ENCODE measurements at places on chromosomes 1 and 21. TPM values are rescaled to one million over a fixed set of nuclear protein-coding genes. Genes with fewer than 3 reads are reported as not detected.

ESRRG gene
- 0.02 TPM for total RNA-seq

AMY1C gene
- total RNA-seq, result not detected

SRGAP2C gene
- 18.0 TPM for total RNA-seq

GRCh38 chr1:94125551-94126514 is 4.9 kb upstream of the ABCA4 start:
- DNase-seq, result no peak

DNA sequence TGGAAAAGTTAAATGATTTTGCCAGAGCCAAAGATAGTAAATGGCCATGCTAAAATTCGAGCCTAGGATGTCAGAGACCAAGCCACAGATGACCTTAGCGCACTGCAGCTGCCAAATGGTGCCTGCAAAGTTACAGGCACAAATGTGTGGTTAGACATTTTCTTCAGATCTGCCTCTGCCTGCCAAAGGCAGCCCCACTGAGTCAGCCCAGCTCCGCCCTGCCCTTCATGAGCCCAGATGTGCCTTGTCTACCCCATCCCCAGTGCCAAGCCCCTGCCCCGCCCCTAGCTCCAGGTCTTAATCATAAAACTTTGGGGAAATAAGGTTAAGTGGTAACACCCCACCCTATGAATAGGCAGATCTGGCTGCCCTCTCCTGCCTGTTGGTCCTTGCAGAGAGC is 105.9 kb downstream of the DTL start:
- no peak for DNase-seq

GRCh38 chr1:92587445-92587844 is 100.7 kb upstream of the GFI1 start:
- no peak for DNase-seq

GRCh38 chr1:49197081-49197480 is 420.4 kb upstream of the BEND5 start:
- no peak for DNase-seq

DNA sequence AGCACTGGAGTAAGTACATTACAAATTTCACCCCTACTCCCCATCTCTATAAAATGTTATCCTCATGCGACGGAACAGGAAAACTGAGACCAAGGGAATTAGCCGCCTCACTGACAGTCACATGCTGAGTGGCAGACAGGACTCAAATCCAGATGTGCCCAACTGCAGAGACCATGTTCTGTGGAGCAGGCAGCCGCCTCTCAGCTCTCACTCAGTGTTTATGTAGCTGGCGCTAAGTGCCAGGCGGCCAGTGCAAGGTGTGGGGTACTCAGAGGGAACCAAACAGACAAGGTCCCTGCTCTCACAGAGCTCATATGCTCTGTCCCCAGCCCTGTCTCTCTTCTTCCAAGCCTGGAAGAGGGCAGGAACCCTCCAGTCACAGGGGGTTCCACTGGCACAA is 5.1 kb downstream of the CAPZB start:
- DNase-seq, result no peak

All from A172 (cell line).